Foreskin melanocyte (primary cell): ENCODE measurements at places on chromosomes 2 and 18.
A peak's percentile ranks its signal among the peaks of the same experiment; 100 is the strongest.

DNA sequence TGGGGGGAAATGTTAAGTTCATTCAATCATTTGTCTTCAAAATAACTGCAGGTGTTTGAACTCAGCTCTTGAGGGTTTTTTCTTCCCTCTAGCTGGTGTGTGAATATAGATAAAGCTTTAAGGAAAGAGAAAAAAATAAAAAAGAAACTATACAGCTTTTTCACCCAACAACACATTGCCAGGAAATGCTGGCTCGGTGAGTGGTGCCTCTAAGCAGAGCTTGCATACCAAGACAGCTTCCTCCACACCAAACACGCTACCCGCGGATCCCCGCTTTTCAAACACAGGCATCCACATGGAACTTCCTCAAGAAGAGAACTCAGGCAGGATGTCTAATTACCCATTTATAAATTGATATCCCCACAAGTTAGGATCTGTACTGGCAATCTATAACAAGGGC is 69.8 kb upstream of the TANK start:
- no peak for DNase-seq

- DNase-seq: no peak
Observed at GRCh38 chr2:69353360-69353759, 33.7 kb downstream of the GFPT1 start.

DNA sequence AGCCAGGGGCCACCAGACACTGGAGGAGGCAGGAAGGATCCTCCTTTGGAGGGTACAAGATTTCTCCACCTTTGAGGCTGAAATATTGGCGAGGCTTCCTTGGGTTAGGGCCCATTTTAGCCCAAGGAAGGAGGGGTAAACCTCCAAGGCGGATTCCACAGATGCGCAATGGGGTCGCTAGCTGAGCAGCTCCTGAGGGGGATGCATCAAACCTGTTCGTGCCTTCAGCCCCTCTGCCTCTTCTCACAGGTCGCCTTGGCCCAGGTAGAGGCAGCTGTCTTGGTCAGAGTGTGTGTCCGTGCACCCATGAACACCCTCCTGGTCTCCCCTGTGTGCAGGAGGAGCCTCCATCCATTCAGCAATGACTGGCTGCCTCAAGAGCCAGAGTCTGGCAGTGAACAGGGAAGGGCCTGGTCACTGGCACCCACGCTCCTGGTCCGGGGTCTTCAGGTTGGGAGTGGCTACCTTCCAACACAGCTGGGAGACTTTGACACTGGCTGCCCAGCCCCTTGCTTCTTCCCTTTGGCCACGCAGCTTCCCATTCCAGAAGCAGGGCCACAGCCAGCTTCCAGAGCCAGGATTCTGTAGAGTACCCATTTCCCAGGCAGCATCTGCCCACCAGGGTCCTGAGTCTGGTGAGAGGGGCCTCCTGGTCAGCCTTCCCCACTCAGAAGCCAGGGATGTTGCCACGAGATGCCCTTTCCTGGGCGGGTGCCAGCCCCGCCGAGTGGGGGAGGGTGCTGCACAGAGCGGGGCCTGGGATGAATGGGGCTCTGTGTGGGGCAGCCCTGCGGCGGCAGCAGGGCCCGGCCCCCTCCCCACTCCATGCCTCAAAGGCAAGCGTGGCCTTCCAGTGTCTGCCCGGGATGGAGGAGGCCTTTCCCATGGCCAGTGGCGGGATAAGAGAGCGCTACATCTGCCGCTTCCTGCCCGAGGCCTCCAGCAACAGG is 95.8 kb upstream of the GPC1 start:
- peak; percentile 46 for DNase-seq

- peak; percentile 72 for DNase-seq
Observed at GRCh38 chr2:231198291-231199173, at the start of gene ARMC9. Gene ARMC9 (plus strand): TSS chr2:231198631. CDS start chr2:231206239, 7,608 bp downstream.

DNA sequence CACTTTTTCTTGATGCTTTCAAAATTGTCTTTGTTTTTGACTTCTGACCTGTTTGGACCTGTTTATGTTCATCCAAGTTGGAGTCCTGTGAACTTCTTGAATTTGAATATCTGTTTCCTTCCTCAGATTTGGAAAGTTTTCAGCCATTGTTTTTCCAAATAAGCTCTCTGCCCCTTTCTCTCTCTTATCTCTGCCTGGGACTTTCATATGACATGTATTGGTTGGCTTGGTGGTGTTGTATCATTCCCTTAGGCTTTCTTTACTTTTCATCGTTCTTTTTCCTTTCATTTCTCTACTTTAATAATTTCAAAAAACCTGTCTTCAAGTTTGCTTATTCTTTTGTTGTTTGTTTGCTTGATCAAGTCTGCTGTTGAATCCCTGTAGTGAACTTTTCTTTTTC is 60.1 kb upstream of the LDLRAD4 start:
- DNase-seq: no peak

DNA sequence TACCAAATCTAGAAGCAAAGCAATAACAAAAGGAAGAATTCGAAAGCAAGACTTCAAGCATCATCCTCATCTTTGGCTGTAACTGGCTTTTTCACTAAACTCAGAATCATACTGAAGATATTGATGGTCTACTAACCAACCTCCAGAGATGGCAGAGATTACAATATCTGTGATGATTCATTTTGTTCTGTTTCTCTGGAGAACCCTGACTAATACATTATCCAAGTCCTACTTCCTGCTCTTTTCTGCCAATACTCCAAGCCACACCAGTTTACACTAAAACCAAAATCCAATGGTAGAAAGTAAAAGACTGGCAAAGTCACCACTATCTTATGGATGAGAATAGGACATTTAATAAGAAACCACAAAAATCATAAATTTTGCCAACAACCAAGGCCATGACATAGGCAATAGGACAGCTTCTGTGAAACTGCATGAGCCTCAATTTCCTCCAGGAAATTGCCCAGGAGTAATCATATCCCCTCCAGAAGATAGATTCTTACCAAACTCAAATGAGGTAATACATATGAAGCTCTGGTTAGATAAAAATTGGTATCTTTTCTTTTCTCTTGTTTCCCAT is 159.8 kb downstream of the METTL4 start:
- no peak for DNase-seq

GRCh38 chr2:28894470-28895188 is at the start of gene WDR43:
Gene WDR43 (plus strand): TSS chr2:28894667. CDS start chr2:28894699, 32 bp downstream.
- DNase-seq: peak; percentile 98

DNA sequence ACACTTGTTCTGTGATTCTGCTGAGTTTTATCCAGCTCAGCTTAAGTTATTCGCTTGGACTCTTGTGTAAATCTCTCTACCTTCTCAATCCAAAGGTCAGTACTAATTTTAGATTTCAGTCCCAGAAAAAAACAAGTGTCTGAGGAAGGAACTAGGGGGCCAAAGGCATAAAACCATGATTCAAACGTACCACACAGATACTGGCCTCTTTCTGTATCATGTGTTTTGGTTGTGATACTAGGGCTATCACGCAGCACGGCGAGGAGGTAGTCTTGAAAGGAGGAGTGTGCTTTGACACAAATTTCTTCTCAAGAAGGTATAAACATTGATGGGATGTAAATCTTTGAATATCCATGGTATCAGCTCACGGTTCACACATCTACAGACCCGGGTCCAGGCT is 8.3 kb downstream of the SERPINE2 start:
- DNase-seq: no peak

GRCh38 chr2:140775411-140775810 is 1355.4 kb downstream of the LRP1B start:
- DNase-seq: no peak

DNA sequence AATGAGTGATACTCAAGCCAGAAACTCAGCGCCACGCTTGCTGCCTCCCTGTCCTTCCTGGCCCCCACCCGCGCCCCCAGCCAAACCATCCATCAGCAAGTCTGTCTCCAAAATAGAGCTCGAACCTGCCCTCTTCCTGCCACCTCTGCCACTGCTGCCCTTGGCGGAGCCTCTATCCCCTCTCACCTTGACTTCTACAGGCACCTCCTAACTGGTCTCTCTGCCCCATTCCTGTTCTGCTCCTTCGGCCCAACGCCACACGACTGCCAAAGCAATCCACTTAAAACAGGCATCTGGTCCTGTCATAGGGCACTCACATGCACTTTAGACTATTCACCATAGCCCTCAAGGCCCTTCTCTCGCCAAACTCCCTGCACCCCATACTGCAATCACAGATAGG is 210.3 kb upstream of the SMAD2 start:
- no peak for DNase-seq

- DNase-seq: peak; percentile 42
Observed at GRCh38 chr2:164974221-164974620, 18.9 kb upstream of the SLC38A11 start.

DNA sequence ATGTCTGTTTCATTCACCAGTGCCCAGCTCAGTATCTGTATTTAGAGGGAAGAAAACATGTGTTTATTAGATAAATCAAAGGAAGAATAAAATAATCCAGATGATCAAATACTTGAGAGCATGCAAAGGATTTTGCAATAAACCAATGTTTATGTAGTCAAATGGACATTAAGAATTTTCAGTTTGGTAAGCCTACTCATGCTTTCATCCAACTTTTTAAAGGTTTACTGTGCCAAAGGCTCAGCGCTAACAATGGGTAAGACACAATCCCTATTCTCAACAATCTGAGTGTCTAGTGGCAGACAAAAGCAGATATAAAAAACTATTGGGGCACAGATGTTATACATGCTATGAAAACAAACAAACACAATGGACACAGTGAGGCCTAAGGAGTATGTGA is 26.3 kb downstream of the GRB14 start:
- no peak for DNase-seq

- DNase-seq: no peak
Observed at GRCh38 chr18:6054256-6054842, 159.0 kb upstream of the TMEM200C start.

- DNase-seq: no peak
Observed at GRCh38 chr18:79544386-79544963, 135.1 kb upstream of the CTDP1 start.

DNA sequence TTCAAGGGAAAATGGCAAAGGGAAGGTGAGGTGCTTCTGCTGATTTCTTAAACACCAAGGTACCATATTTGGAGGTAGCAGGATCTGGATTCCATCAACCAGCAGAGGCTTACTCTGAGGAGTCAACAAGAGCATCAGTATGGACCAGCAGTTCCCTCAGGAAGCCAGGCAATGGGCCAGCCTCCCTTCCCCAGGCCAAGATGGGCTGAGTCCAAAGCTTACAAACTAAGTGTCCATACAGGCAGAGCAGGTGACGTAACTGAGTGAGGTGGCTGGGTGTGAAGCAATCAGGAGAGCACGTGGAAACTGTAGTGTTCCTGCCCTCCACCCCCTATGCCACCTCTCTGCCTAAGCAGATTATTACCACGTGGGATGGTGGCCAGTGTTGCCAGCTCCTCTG is 134.2 kb upstream of the HNRNPA3 start:
- DNase-seq: no peak

DNA sequence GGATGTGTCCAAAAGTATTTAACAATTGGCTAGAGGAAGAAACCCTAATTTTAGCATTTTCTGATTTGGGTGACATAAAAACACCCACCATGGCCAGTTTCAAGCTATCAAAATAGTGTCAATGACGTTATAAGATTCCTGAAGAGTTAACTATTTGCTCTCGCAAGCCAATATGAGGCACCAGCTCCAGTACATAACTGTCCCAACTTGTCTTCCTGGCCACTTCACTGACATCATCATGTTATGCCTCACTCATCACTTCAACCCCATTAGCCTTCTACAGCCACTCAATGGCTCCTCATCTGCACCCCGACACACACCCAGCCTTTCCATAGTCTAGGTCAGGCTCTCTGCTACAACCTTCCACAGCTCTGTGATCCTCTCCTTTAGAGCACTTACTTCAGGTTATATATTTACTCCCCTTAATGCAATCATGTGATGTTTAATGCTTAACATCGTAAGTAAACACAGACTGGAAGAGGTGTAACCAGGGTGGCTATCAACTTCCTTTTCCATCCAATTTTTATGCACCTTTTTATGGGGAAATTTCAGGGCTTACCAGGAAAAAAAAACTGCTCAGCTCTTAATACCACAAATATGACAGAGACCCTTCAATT is 158.7 kb downstream of the VWC2L start:
- DNase-seq: no peak

GRCh38 chr2:67463810-67464209 is 66.7 kb downstream of the ETAA1 start:
- peak; percentile 27 for DNase-seq

- no peak for DNase-seq
Observed at GRCh38 chr2:109533823-109534222, 79.9 kb downstream of the SEPTIN10 start.
